ENCODE measurements at places on chromosomes 12 and 14. TPM values are rescaled to one million over a fixed set of nuclear protein-coding genes. Genes with fewer than 3 reads are reported as not detected.

DNA sequence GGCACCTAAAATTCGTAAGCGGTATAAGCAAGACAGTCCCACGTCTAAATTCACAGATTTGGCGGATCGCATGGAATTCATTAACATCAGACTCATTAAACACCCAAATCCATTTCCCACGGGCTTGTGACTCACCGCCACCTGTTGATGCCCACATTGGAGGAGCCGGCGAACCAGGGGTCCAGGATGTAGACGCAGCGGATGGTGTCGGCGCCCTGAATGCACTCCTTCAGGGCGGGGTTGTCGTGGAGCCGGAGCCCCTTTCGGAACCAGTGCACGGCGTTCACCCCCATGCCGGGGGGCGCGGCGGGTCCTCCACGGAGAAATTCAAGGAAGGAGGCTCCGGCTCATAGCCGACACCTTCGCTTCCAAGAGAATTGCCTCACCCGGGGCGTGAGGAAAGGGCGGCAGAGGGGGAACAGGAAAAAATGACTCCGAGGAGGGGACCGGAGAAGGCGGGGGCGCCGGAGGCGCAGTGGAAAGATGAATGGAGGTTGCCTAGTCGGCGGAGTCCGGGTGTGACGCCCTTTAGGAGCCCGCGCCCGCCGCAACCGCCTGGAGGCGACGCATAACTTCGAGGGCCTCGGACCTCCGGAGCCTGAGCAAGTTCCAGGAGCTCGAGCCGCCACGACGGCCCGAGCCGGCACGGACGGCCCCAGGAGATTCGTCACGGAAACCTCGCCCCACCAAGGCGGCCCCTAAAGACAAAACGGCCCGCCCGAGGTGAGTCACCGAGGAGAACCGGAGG, 506 bp downstream of the CRY1 start:
- peak; percentile 79 for DNase-seq

Gene KRT79
- total RNA-seq = not detected

GRCh38 chr12:128852885-128853599, at the start of gene GLT1D1:
Gene GLT1D1, plus strand, starts transcription at chr12:128853478. Its CDS starts 104 bp downstream, at chr12:128853582.
- DNase-seq = no peak

- no peak for DNase-seq
Observed at GRCh38 chr14:50772412-50772811, 58.5 kb downstream of the NIN start.

- DNase-seq = peak; percentile 72
Observed at GRCh38 chr14:61615743-61616523, 79.4 kb upstream of the HIF1A start.

GRCh38 chr12:39047539-39048262, 142.3 kb upstream of the CPNE8 start:
- DNase-seq = no peak

DNA sequence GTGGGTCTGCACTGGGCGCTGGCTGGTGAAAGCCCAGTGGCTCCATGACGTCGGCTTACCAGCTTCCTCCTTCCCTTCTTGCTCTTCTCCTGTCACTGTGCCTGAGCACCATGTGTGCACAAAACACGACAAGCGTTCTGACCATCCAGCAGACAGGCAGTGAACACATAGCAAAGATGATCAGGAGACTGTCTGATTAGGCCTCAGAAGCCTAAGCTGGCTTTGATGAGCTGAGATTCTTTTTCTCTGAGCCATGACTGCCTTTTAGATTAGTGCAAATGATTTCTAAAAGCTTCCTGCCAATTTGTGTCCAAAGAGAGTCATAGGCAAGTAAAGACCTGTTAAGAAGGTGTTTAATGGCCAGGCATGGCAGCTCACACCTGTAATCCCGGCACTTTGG, 83.1 kb downstream of the AACS start:
- DNase-seq = no peak

- DNase-seq = peak; percentile 6
Observed at GRCh38 chr14:80607430-80608190, 333.9 kb downstream of the CEP128 start.

GRCh38 chr14:30974628-30975027, 50.8 kb upstream of the AP4S1 start:
- no peak for DNase-seq

DNA sequence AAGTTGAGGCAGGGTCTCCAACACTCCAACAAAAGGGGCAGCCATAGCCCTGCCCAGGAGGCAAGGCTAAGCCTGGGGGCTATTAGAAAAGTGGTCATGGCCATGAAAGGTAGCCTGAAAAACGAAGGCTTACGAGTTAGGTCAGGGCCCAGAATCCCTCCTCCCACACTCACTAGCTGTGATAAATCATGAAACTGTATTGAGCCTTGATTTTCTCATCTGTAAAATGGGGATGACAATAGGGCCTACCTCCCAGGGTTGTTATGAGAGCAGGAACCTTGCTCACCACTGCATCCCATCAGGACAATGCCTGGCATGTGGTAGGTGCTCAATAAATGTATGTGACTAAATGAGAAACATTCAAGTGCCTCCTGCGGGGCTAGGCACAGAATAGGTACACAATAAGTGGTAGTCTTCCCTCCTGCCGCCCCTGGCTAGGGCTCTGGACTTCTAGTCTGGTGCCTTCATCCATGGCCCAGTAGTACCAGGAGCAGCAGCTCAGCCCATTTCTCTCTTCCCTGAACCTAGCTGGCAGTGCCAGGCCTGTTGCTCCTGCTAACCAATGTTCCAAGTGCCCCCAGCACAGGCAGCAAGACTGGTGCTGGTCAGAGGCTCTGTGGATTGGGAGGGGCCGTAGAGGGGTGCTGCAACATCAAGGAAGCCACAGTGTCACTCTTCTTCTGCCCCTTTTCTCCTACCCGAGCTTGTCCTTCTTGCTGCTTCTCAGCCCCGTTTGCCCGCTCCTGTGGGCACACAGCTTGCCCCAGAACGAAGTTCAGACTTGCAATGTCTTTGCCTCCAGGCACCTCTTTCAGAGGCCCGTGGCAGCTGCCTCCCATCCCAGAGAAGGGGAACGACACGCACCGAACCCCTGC, 7.8 kb downstream of the PGF start:
- no peak for DNase-seq

Gene OR6C2
- total RNA-seq = not detected

DNA sequence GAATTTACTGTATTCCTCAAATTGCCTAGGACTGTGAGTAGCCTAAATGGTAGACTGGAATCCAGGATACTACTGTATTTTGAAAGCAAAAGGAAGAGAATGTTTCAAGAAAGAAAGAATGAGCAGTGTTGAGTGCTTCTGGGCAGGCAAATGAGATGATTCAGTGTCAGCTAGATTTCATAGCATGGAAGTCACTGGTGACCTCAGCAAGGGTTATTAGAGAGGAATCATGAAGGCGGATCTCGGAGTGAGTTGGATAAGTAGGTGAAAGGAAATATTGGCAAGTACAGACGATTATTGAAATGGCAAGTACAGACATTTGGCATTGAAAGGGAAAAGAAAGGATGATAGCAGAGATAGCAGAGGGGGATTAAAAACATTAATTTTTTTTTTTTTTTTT, 27.1 kb downstream of the VRK1 start:
- DNase-seq = no peak

- DNase-seq = no peak
Observed at GRCh38 chr14:47720281-47720680, 44.9 kb upstream of the MDGA2 start.

DNA sequence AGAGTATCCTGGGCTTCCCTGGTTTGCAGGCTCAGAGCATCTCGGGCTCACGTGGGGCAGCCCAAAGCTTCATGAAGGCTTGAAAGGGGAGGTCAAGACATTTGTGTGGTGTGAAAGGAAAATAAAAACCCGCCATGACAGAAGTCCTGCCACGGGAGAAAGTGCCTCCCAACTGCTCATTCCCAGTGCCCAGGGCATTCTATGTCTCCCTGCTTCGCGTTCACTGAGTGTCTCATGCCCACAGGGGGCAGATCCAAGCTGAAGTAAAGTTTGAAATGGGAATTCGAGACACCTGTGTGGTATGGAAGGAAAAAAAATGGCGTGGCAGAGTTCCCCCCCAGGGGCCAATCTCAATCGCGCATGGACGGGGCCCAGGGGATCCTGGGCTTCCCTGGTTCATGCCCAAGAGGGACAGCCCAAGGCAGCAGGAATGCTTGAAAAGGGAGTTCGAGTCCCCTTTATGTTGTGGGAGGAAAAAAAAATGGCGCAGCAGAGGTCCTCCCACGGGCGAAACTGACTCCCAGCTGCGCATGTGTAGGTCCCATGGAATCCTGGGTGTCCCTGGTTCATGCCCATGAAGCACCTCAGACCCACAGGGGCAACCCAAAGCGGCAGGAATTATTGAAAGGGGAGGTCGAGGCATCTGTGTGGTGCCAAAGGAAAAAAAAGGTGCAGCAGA, 576.7 kb downstream of the ALG10 start:
- no peak for DNase-seq

- DNase-seq = no peak
Observed at GRCh38 chr12:82832096-82832495, 145.4 kb downstream of the TMTC2 start.

Gene DPF3
- 2.9 TPM for total RNA-seq

Gene RFX4
- not detected for total RNA-seq

DNA sequence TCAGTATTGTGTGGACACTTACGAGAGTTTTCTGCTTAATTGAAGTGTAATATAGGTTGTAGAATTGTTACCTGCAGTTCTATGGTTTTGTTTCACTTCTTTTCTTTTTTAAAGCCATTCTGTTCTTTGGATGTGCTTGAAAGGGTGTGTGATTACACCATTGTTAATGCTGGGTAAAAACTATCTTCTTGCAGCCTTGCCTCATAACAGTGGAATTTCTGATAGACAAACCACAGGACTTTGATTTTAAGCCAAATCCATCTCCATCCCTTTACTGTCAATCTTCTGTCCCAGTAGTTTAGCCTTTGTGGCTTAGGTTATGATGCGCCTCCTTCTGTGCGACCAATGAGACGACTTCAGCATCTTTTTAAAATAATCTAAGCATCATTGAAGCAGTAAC, 182.3 kb downstream of the PELI2 start:
- no peak for DNase-seq

Gene EML1
- 47.1 TPM for total RNA-seq

- no peak for DNase-seq
Observed at GRCh38 chr14:86221000-86221399, 691.1 kb downstream of the FLRT2 start.

Data from dermis blood vessel endothelial cell (primary cell).